Left renal cortex interstitium (tissue), 4 donors: ENCODE measurements at places on chromosomes 11 and 22.

GRCh38 chr11:72578051-72578450, 96.2 kb downstream of the PDE2A start:
- DNase-seq = no peak

- DNase-seq = no peak
These were observed 35.3 kb upstream of the HORMAD2 start for GRCh38 chr22:30044881-30045493.

- DNase-seq = peak; percentile 26
These were observed 291.8 kb downstream of the MIAT start for GRCh38 chr22:26949193-26949592.

GRCh38 chr11:75891947-75892739, 77.1 kb downstream of the UVRAG start:
- DNase-seq = no peak

DNA sequence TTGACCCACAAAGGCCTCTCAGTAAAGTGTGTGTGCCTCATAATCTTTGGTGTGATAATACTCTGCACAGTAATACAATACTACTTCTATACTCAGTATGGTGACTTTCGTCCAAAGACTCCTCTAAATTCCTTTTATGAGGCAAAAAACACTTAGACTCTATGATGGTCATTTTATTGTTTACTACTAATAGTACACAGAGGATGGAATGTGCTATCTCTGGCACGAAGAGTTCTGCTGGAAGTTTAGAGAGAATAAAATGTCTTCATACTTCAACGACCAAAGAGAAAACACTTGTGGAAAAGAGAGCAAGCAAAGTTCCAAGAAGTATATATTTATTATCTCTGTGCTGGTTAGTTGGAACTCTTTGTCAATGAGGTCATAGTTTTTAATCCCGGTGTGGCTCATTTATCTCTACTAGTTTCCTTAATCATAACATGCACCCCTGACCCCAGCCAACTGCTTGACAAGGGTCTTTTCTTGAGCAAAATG, 7.5 kb upstream of the CSTF3 start:
- no peak for DNase-seq

DNA sequence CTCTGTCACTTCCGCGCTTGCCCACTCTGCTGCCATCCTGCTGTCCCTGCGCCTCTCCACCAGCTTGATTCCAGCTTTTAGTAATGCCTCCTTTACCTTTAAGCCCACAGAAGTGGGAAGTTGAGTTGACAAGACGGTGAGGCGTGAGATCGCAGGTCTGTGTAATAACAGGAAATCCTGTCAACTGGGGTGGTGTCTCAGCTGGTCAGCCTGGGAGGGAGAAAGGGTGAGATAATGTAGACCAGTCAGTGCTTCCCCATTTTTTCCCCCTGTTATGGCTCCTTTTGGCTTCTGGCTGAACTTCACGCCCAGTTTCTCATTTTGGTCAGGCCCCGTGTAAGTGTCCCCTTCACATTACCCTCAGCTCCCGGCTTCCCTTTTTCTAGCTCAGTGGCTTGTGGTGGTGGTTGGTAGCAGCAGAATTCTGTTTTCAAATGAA, 98.9 kb downstream of the TRAF6 start:
- DNase-seq = no peak

DNA sequence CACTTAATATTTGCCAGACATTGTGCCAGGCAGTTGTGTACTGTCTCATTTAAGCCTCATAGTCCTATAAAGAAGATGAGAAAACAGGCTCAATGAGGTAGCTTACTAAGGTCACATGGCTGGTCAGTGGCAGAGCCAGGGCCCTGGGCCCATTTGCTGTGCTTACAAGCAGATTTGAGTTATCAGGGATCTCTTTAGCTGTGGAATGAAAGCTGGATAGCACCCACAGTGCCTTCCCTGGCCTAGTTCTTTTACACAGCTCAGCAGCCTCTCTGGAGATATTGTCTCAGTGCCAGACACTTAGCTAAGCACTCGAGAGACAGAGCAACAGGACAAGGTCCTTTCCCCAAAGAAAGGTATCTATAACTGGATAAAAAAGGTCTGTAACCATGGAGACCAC, 6.1 kb downstream of the TMEM86A start:
- no peak for DNase-seq

DNA sequence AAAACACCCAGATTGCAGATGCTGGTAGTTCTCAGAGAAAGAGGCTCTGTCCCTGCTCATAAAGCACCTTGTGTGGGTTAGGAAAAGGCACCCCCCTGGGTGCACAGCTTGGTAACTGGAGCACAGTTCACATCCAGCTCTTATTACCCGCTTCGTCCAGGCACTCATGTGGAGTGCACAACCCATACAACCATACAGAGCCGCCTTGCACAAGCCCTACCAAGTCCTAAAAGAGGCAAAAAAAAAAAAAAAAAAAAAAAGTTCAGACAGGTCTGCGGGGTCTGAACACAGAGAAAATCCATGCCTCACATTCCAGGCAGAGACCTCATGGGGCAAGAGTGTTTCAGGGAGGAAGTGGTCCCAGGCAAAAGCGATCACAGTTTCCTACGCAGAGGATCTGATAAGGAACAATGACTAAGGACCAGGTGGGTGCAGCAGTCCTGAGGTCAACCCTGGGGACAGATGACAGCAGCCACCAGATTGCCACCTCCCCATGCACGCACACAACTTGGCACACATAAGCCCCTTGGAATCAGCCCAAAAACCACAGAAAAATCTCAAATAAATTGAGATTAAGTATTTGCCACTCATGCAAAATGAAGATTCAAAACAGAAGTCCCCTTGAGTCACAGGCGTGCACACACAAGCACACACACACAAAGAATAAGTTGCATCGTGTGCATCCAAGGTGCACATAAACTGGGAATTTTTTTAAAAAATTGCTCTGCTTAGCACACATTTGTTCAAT, 12.3 kb downstream of the MB start:
- DNase-seq = no peak

GRCh38 chr11:65574109-65574810, 1.6 kb upstream of the EHBP1L1 start:
- no peak for DNase-seq
